HAP-1 (cell line): ENCODE measurements at places on chromosomes 2 and 18.

- DNase-seq: no peak
Observed at GRCh38 chr18:26422472-26423162, 125.7 kb downstream of the KCTD1 start.

DNA sequence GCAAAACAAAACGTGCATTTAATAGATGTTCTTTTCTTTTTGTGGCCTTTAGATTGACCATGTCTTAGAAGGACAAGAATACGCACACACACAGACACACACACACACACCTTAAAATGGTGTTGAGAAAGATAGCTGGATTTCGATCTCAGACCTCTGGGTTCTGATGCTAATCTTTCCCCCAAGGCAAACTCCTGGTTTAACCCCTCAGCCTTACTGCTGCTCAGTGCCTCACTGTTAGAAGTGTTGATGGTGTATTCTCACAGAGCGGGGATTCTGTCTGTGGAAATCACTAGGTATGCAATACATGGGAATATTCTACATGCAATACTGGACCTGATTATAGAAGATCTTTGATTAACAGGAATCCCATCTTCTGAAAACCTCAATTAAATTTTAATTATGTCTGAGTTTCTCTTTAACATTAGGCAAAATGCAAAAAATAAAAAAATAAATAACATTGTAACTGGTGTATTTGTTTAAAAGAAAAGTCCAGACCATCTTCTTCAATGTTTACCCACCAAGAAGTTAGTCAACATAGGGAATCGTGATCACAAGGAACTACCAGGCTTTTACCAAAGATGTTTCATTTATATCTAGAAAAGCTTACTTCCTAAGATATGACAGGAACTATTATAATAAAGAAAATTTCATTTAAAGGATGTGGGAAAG, 613.5 kb downstream of the LRP1B start:
- DNase-seq: no peak

GRCh38 chr2:104701411-104701911, 152.5 kb upstream of the POU3F3 start:
- no peak for DNase-seq

- DNase-seq: no peak
Observed at GRCh38 chr2:23595601-23596251, 210.7 kb downstream of the KLHL29 start.

- no peak for DNase-seq
Observed at GRCh38 chr2:210839450-210839849, 283.1 kb downstream of the CPS1 start.

GRCh38 chr2:14358339-14358738, 274.2 kb upstream of the LRATD1 start:
- no peak for DNase-seq

DNA sequence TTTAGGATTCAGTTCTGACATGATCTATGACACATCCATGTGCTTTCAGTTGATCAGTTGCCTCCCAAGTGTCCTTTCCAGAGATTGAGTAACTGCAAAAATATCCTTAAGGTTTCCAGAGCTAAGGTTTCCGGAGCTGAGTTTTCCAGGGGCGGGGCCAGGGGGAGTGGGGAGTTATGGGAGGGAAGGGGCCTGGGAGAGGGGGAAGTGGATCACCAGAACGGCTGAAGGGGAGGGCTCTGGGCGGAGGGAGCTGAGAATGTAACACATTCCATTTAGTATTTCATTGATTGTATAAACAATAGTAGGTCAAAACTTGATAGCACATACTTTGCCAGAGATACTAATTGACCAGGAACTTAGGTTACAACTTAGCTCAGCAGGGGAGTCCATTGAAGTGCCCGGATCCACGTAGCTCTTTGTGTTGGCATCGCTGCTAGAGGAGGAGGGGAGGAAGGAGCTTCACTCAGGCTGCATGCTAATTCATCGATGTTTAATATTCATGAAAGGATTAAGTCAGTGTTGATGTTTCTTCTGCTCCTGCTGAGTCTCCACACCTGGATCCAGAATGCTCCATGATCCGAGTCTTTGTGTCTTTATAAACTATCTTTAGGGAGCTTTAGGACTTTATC, 289.8 kb downstream of the ALPK2 start:
- DNase-seq: no peak

- no peak for DNase-seq
Observed at GRCh38 chr2:170783549-170783948, 13.4 kb downstream of the ERICH2 start.

- no peak for DNase-seq
Observed at GRCh38 chr18:27674411-27674810, 489.3 kb upstream of the CHST9 start.

DNA sequence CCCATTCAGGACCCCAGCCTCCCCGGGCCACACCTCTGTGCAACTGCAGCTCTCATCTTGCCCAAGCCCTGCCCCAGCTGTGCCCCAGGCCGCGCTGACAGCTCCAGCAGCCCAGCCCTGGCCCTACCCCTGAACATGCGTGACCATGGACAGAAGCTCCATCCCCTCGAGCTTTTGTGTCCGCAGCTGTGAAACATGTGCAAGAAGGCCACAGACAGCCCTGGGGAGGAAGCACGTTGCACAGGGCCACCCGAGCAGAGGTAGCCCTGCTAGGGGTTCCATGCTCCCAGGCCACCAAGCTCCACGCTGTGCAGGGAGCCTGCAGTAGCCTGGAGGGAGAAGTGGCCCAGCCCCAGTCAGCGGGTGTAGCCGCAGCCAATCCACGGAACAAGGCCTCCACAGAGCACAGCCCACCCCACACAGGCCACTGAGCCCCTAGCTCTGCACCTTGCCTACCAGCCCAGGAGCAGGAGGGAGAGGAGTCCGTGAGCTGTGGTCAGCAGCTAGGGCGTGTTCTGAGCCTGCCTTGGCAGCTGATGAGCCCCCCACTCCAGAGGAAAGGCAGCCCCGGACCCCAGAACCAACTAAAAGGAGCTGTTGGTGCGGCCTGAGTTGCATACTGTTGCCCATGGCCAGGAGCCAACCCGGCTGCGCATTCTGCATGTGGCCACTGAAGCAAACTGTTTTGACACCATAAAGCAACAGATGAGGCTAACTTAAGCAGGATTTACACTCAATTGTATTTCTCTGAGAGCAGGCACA, 184.0 kb downstream of the SEPTIN10 start:
- DNase-seq: no peak

- DNase-seq: no peak
Observed at GRCh38 chr2:73218298-73218697, 4.3 kb downstream of the SMYD5 start.

DNA sequence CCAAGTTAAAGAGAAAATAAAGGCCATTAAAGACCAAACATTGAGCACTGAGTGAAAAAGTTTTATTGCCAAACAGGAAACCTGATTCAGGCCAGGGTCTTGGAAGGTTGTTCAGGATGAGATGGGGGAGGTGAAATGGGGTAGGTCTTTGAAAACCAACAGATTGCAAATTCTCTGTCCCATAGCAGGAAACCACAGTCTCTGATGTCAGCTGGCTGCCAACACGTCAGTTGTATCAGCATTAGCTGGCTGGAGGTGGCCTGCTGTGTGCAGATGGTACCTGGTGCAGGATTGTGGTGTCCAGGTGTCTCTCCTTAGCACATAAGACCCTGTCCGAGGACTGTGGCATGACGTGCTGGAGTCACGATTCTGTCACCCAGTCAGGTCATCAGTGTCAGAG, 106.3 kb downstream of the MSH2 start:
- no peak for DNase-seq

- no peak for DNase-seq
Observed at GRCh38 chr2:160375802-160376469, 117.7 kb downstream of the RBMS1 start.

GRCh38 chr2:1846046-1847015, 102.0 kb upstream of the PXDN start:
- DNase-seq: no peak

DNA sequence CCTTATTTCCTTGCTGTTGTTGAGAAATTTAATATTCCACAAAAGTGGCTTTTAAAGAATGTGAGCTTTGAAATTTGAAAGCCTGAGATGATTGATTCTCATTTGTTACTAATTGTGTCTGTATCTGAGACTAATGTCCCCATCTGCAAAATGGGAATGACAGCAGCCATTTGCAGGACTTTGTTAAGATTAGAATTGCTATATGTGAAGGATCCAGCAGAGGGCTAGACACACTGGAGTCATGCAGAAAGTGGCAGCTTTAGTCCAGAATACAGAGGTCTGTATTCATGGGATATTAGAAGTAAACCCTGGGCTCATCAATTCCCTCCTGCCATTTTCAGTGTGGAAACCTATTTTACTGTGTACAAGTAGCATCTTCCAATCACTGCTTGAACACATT, 296.5 kb upstream of the GYPC start:
- DNase-seq: peak; percentile 10

- DNase-seq: no peak
Observed at GRCh38 chr2:207412787-207413310, 116.9 kb upstream of the CREB1 start.

DNA sequence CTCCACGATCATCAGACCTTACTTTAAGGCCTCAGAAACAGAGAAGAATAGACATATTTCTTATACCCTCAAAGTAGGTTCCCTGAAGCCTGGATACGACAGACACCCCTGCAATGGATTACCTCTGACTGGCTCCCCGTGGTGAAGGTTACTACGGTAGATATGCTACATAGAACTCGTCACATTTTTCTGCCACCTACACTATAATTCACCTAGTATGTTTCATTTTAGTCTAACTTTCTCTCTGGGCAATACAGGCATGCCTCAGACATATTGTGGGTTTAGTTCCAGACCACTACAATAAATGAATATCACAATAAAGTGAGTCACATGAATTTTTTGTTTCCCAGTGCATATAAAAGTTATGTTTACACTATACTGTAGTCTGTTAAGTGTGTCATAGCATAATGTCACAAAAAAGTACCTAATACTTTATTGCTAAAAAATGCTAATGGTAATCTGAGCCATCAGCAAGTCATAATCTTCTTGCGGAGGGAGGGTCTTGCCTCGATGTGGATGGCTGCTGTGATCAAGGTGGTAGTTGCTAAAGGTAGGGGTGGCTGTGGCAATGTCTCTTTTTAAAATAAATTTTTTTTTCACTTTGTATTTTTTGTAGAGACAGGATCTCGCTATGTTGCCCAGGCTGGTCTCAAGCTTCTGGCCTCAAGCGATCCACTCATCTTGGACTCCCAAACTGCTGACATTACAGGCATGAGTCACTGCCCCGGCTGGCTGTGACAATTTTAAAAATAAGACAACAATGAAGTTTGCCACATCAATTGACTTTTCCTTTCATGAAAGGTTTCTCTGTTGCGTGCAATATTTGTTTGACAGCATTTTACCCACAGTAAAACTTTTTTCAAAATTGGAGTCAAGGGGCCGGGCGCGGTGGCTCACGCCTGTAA, 64.6 kb downstream of the TGIF1 start:
- no peak for DNase-seq

DNA sequence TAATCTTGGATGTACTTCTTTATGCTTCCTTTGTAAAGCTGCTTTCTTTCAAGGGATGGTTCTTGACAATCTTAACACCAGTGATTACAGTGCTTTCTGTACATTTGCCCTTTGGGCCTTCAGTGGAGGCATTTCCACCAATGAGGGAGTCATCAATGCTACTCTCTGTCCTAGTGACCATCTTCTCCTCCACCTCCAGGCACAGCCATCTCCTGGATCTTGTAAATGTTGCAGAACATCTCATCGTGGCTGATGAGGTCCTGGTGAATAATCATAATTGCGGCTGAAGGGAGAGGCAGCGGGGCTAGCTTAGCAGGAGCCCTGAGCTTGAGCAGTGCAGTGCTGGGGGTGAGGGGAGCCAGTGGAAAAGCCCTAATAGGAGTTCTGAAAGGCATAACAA, 32.5 kb downstream of the IDH1 start:
- DNase-seq: no peak

GRCh38 chr2:215442401-215442787, 6.5 kb upstream of the FN1 start:
- DNase-seq: no peak

DNA sequence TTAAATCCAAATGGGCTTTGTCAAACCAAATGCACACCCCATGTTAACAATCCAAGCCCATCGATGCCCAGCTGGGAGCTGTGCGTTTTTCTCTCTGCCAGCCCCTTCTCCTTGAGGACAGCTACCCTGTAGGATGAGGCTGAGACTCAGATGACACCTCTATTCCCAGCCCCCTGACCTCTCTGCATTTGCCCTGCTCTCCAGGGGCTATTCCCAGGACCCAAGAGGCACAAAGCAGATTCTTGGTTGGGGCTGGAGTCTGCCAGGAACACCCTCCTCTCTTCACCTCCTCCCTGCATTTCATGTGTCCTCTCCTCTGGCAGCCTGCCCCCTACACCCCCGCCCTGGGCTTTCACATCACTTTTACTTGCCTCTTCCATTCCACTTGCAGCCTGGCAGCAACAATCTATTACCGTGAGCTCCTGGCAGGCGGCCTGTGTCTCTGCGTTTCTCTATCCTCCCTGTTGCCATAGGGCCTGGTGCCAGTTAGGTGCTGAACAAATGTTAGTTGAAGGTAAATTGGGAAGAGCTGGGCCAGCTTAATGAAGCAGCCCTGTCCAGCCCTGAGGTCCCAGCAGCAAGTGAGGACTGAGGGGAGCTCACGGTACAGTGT, 51.8 kb downstream of the ADD2 start:
- no peak for DNase-seq

GRCh38 chr18:10184776-10185175, 269.7 kb upstream of the APCDD1 start:
- no peak for DNase-seq

DNA sequence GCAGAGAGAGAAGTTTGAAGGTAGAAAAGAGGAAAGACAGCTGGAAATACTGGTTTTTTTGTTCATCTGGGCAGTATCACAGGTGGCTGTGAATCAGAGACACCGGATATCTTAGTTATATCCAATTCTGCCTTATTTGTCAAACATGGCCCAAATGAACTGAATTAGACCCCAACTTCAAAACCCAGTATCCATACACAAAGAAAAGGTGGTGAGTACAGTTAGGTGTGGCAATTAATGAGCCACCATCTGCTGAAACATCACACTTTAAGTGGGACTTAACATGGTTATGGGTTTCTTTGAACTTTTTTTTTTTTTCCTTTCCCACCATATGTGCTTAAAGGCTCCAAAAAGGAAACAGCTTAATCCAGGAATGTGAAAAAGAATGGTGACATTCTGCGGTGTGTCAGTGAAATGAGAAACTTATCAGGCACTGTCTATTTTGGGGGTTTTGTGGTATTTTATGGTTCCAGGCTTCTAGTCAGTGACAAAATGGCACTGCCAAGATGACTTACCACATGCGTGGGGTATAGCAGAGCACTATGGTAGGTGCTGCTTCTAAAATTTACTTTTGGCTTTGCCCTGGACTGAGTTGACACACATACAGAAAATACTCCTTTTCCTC, 5.0 kb upstream of the TMEM178A start:
- no peak for DNase-seq

GRCh38 chr2:9799011-9799596, 44.2 kb upstream of the TAF1B start:
- DNase-seq: no peak

GRCh38 chr18:57441071-57441794, 6.1 kb downstream of the ONECUT2 start:
- no peak for DNase-seq

GRCh38 chr2:217064234-217065011, 204.6 kb upstream of the TNP1 start:
- no peak for DNase-seq

- no peak for DNase-seq
Observed at GRCh38 chr2:190875891-190876290, 4.7 kb upstream of the GLS start.
